PC-9 (cell line): ENCODE measurements at places on chromosomes 5 and 9.

GRCh38 chr5:180595381-180596114 is 4.2 kb upstream of the SCGB3A1 start:
- no peak for DNase-seq

GRCh38 chr9:82216435-82216834 is 227.9 kb downstream of the SPATA31D1 start:
- no peak for DNase-seq

- no peak for DNase-seq
Measured at GRCh38 chr5:228886-229285, 10.8 kb downstream of the SDHA start.

DNA sequence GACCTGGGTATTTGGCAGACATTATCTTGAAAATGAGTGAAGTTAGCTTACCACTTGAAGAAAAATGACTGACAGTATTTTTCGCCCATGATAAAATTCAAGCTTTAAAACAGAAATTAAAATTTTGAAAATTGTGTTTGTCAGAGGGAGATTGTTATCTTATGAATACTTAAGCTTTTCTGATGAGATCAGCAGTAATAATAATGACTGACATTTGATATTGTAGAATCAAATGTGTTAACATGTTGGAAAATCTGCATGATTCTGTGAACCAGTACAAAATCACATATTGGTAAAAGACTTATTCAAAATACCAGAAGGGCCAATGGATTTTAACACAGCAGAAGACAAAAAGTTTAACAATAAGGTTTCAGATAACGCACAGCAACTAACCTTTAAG is 94.0 kb downstream of the MSX2 start:
- no peak for DNase-seq

GRCh38 chr5:2105141-2105540 is 222.4 kb upstream of the IRX4 start:
- DNase-seq: no peak

DNA sequence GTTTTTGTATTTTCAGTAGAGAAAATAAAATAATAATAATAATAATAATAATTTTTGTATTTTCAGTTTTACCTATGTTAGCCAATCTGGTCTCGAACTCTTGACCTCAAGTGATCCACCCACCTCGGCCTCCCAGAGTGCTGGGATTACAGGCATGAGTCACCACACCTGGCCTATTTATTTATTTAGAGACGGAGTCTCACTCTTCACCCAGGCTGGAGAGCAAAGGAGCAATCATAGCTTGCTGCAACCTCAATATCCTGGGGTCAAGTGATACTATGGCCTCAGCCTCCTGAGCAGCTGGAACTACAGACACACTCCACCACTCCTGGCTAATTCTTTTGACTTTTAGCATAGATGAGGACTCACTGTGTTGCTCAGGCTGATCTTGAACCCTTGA is 167.5 kb downstream of the TLE1 start:
- DNase-seq: no peak

DNA sequence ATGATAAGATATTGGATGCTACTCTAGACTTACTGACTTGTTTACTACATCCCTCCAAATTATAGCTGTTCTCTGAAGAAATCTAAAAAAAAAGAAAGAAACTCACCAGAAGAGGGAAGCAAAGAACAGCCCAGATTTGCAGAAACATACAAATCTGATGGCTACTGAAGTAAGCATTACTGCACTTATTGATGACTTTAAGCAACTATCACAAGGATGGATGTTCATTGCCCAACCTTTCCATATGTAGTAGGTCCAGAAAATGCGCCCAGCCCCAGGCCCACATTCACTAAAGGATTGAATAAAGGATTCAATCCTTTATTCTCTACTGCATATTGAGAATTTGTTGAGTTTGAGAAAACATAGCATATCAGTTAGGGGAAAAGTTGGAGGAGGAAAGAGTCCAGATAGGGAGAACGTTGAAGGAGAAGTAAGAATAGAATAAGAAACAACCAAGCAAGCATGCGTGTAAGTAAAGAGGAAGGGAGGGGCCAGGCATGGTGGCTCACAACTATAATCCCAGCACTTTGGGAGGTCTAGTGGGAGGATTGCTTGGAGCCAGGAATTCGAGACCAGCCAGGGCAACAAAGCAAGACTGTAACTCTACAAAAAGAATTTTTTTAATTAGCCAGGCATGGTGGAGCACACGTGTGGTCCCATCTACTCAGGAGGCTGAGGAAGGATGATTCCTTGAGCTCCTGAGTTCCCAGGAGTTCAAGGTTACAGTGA is 33.8 kb upstream of the DTWD2 start:
- no peak for DNase-seq
